Stimulated activated CD8-positive, alpha-beta memory T cell treated with anti-CD3 and anti-CD28 coated beads, Interleukin-2, amount 100 ng/mL, for 1 hour (primary cell): ENCODE measurements at places on chromosomes 3 and 15.

GRCh38 chr15:35308802-35309201 is 223.7 kb upstream of the NANOGP8 start:
- DNase-seq, result no peak

DNA sequence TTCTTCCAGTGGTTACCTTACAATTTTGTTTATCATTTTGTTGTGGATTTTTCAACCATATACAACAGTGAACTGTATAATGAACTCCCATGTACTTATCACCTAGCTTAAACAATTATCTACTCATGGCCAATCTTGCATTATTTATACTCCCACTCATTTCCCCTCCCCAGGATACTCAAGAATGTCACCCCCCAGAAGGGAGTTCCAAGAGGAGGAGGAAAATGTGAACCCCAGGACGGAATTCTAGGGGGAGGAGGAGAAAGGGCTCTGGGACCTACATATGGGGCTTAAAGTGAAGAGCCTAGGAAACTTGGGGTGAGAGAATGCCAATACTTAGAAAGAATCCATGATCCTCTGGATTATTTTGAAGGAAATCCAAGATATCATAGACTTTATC is 59.3 kb downstream of the TSC22D2 start:
- DNase-seq, result no peak

DNA sequence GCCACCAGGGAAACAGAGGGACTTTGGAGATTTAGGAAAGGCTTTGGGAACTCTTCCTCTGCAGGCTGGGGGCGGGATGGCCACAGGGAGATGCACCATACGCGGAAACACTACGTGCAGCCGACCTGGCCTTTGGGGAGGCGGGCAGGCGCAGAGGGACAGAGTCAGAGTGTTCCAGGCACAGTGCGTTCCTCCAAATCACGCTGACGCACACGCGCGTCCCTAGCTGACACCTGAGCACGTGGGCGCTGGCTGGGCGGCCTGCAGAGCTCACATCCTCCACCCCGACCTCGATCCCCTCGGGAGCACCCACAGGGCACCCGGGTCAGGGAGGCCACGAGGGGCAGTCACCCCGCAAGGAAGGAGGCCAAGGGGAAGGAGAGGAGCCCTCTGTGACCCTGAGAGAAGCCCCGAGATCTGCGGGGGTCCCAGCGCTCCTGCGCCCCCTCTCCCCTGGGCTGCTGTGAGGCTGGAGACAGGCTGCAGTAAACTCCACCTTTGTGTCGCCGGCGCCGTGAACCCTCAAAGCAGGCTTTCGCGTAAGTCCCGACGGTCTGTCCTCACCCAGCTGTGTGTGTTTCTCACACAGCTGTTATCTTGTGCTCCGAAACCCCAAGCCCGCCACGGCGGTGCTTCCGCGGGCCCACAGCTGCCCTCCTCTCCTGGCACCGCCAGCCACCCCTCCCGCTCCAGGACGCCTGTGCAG is 196.3 kb downstream of the OCA2 start:
- no peak for DNase-seq

- DNase-seq, result no peak
Measured at GRCh38 chr3:138600100-138600745, 6.2 kb upstream of the CEP70 start.

- no peak for DNase-seq
Measured at GRCh38 chr3:18730491-18730890, 305.4 kb upstream of the SATB1 start.

GRCh38 chr15:56538901-56539545 is 74.1 kb upstream of the MNS1 start:
- no peak for DNase-seq

DNA sequence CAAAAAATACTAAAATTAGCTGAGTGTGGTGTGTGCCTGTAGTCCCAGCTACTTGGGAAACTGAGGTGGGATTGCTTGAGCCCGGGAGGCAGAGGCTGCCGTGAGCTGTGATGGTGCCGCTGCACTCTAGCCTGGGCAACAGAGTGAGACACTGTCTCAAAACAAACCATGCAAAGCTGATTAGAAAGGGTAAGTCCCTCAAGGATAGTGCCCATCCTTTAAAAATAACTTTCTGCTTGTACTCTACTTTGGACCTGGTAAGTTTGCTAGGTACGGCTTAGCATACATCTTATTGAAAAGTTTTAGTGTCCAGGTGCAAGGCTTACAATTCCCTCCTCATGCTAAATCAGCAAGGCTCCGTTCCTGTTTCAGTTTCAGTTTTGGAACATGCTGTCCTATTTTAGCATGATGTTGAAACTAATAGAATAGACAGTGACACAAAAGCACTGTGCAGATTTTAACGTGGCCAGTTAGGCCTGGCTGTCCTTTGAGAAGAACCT is 21.4 kb downstream of the FEM1B start:
- no peak for DNase-seq

GRCh38 chr3:62559831-62560445 is 186.6 kb upstream of the FEZF2 start:
- no peak for DNase-seq

DNA sequence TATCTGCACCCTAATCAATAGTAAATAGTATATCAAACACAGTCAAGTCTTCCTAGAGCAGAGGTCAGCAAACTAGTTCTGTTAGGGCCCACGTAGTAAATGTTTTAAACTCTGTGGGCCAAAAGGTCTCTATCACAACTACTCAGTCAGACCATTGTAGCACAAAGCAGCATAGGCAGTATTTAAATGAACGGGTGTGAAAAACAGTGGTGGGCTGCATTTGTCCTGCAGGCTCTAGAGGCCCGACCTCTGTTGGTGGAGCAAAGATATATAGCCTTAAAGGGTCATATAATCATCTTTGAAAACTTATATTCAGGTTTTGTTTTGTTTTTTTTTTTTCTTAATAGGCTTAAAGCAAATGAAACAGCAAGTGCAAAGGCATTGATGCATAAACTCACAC is 326.4 kb upstream of the TRIM42 start:
- DNase-seq, result no peak

DNA sequence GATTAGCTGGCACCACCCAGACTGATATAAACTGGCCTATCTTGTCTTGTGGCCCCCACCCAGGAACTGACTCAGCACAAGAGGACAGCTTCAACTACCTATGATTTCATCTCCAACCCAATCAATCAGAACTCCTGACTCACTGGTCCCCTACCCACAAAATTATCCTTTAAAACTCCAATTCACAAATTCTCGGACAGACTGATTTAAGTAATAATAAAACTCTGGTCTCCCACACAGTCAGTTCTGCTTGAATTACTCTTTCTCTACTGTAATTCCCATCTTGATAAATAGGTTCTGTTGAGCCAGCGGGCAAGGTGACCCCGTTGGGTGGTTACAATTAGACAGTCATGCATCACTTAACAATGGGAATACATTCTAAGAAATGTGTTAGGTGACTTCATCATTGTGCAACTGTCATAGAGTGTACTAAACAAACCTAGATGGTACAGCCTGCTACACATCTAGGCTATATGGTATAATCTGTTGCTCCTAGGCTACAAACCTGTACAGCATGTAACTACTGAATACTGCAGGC is 48.1 kb upstream of the MAP4 start:
- no peak for DNase-seq

- no peak for DNase-seq
Measured at GRCh38 chr3:138875754-138876664, 41.3 kb upstream of the PIK3CB start.

DNA sequence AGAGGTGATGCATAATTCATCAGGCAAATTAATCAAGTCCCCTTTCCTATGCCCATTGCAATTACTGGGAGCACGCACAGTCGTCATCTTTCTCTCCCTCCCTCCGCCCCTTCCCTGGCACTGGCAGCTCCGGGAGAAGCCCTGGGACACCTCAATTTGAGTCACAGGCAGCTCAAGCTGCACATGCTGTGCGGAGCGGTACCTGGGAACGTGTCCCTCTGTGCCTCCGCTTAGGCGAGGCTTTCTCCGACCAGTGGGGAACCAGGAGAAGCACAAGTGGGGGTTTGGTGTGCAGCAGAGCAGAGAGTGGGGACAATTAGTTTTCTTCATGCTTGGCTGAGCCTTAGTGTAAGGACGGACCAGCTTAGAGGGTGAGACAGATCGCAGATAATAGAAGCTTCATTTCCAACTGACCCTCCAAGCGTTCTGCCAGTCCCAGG is 88.3 kb downstream of the SOX14 start:
- no peak for DNase-seq

GRCh38 chr3:77815467-77815866 is 775.6 kb downstream of the ROBO2 start:
- DNase-seq, result no peak

DNA sequence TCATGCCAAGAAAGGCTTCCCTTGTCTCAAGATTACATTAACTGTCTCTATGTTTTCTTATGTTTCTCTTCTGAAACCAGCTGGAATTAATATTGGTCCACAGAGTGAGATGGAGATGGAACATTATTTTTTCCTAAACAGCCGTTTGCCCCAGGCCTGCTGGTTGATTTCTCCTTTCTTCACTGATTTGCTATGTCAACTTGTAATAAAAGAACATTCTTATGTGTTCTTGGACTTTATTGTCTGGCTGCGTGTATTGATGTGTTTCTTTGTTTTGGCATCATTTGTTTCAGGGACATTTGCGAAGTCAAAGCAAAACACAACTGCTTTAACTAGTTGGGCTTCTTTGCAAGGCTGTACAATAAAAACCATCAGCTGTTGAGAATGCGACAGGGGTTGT is 168.5 kb downstream of the FAM43A start:
- no peak for DNase-seq
